ENCODE measurements at places on chromosomes 6 and 20. TPM values are rescaled to one million over a fixed set of nuclear protein-coding genes. Genes with fewer than 3 reads are reported as not detected.

Gene CAP2
- not detected for total RNA-seq

Gene CENPQ
- 19.7 TPM for total RNA-seq

Gene TRIM39
- 21.9 TPM for total RNA-seq

Gene RPP21
- total RNA-seq, result 41.3 TPM

Gene LY6G6C
- total RNA-seq, result not detected

Gene TFAP2B
- total RNA-seq, result not detected

Gene ZNF311
- total RNA-seq, result 0.66 TPM

Gene ZSCAN12
- 4.3 TPM for total RNA-seq
